ENCODE measurements at places on chromosomes 1 and 21.

DNA sequence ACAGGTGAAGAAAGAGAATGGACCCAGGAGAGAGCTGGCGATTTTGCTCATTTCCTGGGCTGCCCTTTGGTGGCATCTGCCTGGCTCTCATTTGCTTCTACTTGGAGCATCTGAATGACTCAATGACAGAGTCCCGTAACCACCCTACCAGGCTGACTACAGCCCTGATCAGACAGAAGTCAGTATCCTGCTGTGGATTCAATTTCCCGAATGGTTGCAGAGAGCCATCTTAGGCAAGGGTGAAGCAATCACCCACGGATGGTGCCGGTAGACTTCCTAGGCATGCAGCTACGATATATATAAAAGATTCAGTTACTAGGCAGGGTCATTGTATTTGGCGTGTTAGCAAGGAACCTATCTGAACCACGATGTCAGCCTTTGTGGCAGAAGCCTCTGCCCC, 10.2 kb downstream of the AJAP1 start:
- DNase-seq: no peak

- no peak for DNase-seq
Observed at GRCh38 chr1:77095236-77095635, 124.0 kb downstream of the PIGK start.

DNA sequence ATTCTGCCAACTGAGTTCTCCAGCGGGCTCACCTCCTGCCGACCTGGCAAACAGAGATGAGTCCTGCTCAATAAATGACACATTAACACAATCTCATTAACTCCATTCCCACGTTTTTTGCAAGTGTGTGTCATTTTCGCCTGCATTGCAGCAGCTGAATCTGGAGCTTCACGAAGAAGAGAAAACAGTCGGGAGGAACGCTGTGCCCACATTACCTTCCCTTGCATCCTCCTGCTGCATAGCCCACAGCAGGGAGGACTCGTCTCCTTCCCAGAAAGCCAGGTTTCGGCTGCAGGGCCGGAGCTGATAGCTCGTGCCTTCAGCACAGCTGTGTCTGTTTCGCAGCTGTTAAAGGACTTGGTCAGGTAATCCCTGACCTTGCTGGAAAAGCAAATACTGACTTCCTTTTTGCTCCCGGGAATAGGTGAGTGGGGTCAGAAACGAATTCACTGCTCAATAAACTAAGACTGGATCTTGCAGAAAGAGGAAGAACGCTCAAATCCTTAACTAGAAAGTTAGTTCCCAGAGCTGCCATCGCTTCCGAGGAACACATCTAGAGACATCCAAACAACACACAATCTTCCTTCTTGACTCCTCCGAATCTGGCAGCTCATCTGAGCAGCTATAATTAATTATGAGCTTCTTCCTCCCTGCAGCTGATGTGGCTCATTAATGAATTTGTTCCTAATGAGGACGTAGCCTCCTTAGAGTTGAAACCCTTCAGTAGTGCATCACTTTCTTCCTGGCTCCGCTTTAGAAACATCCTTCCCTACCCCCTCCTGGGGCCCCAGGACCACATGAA, 33.0 kb downstream of the KANK4 start:
- DNase-seq: no peak

DNA sequence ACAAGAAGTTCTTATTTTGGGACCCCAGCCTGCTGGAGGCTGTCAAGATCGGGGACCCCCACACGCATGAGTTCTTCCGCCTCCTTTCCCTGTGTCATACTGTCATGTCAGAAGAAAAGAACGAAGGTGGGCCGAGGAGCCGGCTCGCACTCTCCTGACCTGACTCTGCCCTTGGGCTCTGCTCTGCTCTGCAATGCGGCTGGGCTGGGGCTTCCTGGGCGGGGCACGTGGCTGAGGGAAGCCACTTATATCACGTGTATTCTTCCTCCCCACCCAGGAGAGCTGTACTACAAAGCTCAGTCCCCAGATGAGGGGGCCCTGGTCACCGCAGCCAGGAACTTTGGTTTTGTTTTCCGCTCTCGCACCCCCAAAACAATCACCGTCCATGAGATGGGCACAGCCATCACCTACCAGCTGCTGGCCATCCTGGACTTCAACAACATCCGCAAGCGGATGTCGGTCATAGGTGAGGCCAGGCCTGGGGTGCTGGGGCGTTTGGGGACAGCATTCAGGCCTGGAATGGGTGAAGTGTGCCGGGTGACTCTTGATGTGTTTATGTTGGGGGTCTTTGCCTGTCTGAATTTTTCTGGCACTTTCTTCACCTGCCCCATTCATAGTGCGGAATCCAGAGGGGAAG, 17.6 kb downstream of the ATP8B2 start:
- DNase-seq: peak; percentile 62

- DNase-seq: no peak
Observed at GRCh38 chr1:26404641-26405040, 6.0 kb upstream of the LIN28A start.

DNA sequence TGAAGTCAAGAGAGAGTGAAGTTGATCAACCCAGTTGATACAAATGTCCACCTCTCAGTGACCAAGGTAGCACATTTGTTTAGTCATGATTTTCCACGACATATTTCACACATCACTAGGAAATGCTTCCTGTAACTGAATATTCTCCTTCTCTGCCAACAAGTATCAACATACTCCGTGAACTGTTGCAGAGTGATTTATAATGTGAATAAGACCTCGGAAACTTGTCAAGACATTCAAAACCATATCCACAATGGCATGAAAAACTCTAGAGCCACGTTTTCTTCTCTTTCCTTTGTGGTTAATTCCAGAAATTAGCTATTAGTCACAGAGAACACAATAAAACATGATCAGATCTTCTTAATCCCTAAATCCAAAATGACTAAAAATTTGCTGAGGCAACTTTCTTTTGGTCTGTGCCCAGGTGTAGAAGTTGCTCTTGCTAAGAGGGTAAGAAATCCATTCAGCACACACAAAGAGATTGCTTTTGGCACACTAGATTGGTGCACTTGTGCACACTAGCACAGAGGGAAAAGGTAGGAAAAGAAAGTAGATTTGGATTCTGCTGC, 244.3 kb upstream of the NRIP1 start:
- DNase-seq: no peak

GRCh38 chr1:153805886-153806719, 30.9 kb downstream of the SLC27A3 start:
- no peak for DNase-seq

GRCh38 chr1:115153966-115154557, 64.8 kb upstream of the TSPAN2 start:
- no peak for DNase-seq

- DNase-seq: no peak
Observed at GRCh38 chr1:221159608-221160007, 280.4 kb downstream of the HLX start.

GRCh38 chr1:215007880-215008279, 74.7 kb upstream of the KCNK2 start:
- no peak for DNase-seq

DNA sequence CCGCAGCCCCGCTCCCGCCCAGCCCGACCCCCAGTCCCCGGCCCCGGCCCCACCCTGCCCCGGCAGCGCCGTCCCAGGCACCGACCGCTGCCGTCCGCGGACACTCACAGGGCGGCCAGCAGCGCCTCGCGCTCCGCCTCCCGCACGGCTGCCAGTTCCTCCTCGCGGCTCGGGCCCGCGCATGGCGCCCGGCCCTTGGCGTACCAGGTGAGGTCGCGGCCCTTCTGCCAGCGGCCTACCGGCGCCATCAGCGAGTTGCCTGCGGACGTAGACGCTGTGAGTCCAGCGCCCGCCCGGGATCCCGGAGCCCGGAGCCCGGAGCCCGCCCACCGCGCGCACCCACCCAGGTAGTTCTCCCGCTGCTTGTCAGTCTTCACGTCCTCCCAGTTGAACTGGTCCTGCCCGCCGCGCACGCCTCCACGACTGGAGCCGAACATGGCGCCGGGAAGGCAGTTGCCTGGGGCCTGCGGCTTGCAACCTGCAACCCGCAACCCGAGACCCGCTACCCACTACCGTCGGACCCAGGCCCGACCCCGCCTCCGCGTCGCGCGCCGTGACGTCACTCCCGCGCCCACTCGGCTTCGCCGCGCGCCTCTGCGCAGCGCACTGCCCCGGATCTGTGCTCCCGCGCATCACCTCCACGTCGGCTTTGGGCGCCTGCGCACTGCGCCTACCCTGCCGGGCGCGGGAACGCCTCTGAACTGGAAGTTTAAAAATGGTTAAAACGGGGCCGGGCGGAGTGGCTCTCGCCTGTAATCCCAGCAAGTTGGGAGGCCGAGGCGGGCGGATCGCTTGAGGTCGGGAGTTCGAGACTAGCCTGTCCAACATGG, at the start of gene C1orf35:
C1orf35 (minus strand) TSS at position 535 of the 830 bp plus-strand sequence; CDS start at position 437, 98 bp downstream.
- peak; percentile 86 for DNase-seq

DNA sequence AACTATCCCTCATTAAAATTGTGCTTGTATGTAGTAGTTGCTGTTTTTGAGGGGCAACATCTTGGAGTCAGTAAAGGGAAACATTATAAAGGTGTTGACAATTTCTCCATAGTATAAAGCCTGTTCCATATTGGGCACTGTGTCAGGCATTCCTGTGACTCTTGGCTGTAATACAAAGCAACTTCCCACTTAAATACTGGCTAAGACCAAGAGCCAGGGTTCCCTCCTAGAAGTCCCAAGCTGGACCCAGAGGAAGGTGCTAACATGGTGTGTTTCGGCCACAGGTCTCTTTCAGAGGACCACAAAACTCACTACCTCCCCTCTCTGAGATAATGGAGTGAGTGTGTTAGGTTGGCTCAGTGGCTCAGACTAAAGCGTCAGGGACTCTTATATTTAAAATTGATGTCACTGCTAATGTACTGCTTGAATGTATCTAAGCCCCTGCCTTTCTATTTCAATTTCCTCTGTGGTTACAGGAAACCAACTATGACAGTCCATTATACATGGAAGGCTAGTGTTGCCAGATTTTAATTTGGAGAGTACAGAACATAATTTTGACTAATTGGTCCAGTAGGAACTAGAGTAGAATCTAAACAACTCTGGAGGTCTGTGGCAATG, 74.7 kb upstream of the RGL1 start:
- DNase-seq: no peak

DNA sequence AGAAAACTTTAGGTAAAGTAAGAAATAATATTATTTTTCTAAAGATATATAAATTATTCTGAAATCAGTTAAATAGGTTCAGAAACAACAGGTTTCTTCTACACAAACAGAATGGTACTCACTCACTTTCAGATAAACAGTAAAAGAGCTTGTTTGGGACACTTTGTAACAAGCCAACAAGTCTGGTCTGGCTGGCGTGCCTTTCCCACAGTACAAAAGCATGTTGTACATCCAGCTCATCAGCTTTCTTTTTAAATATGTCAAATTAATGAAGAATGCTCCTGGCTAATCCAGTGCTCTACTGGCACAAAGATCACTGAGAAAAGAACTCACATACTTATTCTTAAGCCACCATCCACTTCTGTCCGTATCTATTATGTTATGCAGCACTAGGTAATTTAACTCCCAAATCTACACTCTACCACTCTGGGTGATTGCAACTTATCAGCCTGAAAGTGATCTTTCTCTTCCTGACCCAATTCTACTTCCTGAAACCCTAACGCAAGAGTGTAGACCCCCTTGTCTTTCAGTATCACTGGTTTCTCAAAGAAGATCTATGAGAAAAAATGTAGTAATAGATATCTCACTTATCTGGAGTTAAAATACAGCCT, 32.6 kb downstream of the TRIT1 start:
- no peak for DNase-seq

DNA sequence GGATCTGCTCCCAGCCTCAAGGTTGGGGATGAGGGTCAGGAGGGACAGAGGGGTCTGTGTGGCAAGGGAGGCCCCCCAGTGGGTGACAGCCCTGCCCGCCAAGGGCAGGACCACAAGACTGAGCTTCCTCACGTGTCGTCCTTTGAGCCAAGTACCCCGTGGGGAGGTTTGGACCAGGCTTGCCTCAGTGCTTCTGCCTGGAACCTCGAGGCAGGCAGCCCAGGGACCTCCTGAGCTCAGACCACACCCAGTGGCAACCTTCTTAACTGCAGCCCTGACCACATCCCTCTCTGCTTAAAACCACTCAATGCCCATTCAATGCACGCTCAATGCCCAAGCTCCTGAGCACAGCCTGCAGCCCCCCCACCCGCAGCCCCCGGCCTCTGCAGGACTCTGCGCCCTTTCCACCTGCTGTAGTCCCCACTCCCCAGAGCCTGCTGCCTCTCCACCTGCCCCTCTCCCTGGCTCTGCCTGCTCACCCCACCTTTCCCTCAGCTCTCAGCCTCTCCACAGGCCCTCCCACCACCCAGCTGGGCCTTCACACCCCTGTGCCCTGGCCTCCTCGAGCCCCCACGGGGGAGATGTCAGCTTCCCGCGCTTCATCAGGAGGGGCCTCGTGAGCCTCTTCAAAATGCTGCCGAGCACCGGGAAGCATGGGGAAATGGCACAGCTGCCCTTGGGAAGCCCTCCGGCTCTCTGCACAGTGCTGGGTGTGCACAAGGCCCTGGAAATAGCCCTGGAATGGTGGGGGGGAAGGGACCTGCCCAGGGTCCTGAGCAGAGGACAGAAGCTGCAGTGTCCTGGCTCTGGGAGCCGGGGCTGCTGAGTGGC, 129.3 kb upstream of the VAMP3 start:
- no peak for DNase-seq

DNA sequence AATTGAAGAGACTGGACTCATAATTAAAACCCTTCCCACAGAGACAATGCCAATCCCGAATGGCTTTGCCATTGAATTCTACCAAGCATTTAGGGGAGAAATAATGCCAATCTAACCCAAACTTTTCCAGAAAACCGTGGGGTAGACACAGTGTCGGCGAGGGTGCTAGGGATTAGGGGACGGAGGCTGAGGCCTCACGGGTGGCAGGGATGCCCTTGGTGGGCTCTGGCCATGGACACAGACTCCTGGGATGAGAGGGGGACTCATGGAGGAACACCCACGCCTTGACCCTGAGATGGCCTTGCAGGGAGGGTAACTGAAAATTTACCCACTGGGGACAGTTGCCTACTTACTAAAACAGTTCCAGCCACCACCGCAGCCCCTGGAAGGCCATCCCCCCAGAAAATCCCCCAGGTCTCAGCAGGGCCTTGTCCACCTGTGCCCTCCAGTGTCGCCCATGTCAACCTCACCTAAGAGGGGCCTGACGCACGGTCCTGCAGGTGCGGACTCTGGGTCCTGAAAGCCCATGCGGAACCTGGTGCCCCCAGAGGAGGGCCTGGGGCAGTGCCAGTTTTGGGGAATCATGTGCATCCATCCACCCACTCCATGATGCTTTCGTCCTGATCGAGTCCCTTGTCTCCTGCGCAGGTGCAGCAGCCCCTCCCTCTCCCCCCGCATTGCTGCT, 1.9 kb downstream of the KRTAP10-5 start:
- no peak for DNase-seq

- no peak for DNase-seq
Observed at GRCh38 chr1:114114185-114115094, 39.2 kb downstream of the SYT6 start.

GRCh38 chr21:34838956-34839820, 170.4 kb downstream of the CLIC6 start:
- DNase-seq: no peak

DNA sequence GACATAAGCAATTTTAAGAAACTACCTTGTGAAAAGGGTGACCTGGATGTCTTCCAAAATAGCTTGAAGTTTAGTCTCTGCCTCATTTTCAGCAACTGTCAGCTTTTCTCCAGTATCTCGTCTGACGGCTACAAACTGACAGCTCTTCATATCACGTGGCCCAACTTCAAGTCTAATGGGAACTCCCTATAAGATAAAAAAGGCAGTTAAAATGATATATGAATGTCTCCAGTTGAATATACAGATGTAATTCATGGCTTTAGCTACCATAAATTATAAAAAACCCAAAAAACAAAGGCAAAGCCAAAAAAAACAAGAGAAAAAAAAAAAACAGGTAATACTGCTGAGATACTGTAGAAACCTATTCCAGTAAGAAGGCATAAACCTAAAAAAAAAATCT, 44.9 kb upstream of the SLC30A10 start:
- DNase-seq: no peak

GRCh38 chr21:45947716-45948255, 33.8 kb upstream of the COL6A1 start:
- DNase-seq: no peak

Measured in stimulated activated CD8-positive, alpha-beta memory T cell treated with anti-CD3 and anti-CD28 coated beads, Interleukin-2, amount 100 ng/mL, for 1 hour (primary cell).